MCF 10A (cell line): ENCODE measurements at places on chromosomes 16 and 17.

DNA sequence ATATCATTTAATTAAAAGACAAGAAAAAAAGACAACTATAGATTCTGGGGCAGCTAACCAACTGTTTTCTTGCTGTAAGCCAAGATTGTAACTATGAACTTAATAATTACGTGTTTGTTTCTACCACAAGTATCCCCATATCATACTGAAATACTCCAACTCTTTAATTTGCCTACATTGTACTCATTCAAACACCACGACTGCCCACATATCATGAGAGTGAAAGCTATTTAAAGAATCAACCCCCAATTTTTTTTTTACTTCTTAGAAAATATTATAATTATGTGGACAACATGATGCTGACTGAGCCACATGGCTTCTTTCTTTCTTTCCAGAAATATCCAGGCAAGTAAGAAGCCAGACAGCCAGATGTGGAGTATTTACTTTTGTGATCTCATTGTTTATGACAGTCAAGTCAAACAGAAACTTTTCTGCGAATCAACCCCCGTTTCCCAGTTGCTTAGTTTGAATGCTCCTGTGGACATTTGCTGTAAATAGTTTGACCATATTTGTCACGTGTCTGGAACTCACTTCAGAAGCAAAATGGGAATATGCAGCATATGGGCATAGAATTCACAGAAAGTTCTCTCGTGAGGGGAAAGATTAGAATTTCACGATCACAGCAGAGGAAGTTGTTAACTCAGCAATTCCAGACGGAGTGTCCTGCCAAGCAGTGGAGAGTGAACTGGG is 126.8 kb upstream of the PSMD7 start:
- no peaks in the 10 kb centered on the region for H3K36me3 ChIP-seq
- H3K4me3 ChIP-seq = no peak overlapping the region
- H3K27me3 ChIP-seq = peaks cover 13% of the 10 kb centered on the region
- no peak overlapping the region for H3K27ac ChIP-seq
- no peak for DNase-seq
- H3K4me1 ChIP-seq = no peaks in the 10 kb centered on the region

- peaks cover 47% of the 10 kb centered on the region for H3K4me1 ChIP-seq
- peaks cover 42% of the 10 kb centered on the region for H3K36me3 ChIP-seq
- peak overlapping the region; percentile 74 for H3K27ac ChIP-seq
- peak overlapping the region; percentile 5 for H3K4me3 ChIP-seq
- no peaks in the 10 kb centered on the region for H3K27me3 ChIP-seq
Observed at GRCh38 chr17:2634361-2634960, 41.0 kb downstream of the PAFAH1B1 start.

- no peak overlapping the region for H3K4me3 ChIP-seq
- H3K27ac ChIP-seq = no peak overlapping the region
- H3K4me1 ChIP-seq = peaks cover 16% of the 10 kb centered on the region
- DNase-seq = peak; percentile 60
Observed at GRCh38 chr16:3131755-3132377, 3.0 kb upstream of the ZNF213 start.

DNA sequence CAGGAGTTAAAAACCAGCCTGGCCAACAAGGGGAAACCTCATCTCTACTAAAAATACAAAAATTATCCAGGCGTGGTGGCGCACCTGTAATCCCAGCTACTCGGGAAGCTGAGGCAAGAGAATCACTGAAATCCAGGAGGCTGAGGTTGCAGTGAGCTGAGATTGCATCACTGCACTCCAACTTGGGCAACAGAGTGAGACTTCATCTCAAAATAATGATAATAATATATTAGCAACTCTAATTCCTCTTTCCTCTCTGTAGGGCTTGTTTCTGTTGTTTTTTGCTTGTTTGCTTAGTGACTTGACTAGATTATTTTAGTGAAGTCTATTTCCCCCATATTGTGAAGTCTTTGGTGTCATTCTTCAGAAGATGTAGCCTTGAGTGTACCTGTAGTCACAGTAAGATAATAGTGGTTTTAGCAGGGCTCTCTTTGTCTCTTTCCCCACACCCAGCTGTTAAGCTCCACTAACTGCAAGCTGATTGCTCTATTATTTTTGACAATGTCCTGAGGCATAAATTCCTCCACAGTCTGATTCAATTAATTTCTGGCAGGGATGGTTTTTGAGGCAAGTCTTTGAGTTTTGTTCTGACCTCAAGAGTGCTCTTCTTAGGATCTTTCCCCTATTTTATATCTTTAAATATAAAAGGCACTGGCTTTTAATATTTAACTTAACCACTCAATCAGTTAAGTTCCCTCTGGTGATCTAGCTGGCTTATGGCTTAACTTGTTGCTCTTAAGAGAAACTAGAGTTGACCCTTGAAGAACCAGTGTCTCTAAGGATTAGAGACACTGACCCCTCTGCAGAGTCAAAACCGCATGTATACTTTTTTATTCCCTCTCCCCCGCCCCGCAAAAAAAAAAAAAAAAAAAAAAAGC is 18.6 kb upstream of the TNFSF12 start:
- H3K36me3 ChIP-seq = no peaks in the 10 kb centered on the region
- no peaks in the 10 kb centered on the region for H3K27me3 ChIP-seq
- no peak overlapping the region for H3K27ac ChIP-seq
- no peak overlapping the region for H3K4me3 ChIP-seq
- no peaks in the 10 kb centered on the region for H3K4me1 ChIP-seq

DNA sequence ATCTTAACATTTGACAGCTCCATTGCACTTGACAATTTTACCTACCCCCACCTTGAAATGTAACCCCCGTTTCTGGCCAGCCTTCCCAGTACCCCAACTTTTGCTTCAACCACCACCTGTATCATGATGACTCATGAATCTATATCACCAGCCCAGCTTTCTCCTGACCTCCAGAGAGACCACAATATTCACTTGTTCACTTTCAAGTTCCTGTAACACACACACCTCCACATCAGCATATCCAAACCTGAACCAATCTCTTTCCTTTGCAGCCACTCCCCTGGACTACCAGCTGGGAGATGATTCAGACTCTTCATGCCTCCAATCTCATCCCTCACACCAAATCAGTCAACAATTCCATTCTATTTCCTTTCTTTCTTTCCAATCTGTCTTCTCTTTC is 8.0 kb downstream of the SMG6 start:
- DNase-seq = no peak
- H3K4me1 ChIP-seq = peaks cover 28% of the 10 kb centered on the region
- no peak overlapping the region for H3K4me3 ChIP-seq

GRCh38 chr16:85471469-85472431 is 141.4 kb upstream of the GSE1 start:
- peak; percentile 24 for DNase-seq
- peaks cover 6% of the 10 kb centered on the region for H3K4me1 ChIP-seq
- H3K4me3 ChIP-seq = no peak overlapping the region
- no peak overlapping the region for H3K27ac ChIP-seq

- H3K36me3 ChIP-seq = no peaks in the 10 kb centered on the region
- H3K4me3 ChIP-seq = no peak overlapping the region
- no peak overlapping the region for H3K27ac ChIP-seq
- DNase-seq = no peak
- no peaks in the 10 kb centered on the region for H3K4me1 ChIP-seq
- H3K27me3 ChIP-seq = no peaks in the 10 kb centered on the region
Observed at GRCh38 chr17:80043963-80044362, 7.5 kb downstream of the CCDC40 start.

DNA sequence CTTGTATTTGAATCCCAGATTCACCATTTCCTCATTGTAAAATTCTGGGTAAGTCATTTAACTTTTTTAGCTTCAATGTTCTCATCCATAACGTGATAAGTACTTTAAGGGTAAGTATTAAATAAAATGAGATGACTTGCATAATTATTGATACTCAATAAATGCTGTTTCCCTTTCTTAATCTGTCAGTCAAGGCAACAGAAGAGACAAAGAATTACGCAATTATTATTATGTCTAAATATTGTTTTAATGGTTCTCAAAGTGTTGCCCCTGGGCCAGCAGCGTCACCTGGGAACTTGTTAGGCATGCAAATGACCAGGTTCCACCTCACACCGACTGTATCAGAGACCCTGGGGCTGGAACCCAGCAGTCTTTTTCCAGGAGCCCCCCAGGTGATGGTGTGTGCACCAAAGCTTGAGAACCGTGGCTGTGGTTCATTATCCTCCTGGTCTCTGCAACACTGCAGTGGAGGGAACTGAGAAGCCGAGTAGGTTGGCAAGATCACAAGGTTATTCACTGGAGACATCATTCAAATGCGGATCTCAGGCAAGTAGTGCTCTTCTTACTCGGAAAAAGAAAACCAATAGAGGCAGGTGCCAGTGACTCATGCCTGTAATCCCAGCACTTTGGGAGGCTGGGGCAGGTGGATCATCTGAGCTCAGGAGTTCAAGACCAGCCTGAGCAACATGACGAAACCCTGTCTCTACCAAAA is 43.5 kb downstream of the LYRM9 start:
- H3K27me3 ChIP-seq = peaks cover 28% of the 10 kb centered on the region
- H3K36me3 ChIP-seq = no peaks in the 10 kb centered on the region
- no peak for DNase-seq
- no peak overlapping the region for H3K27ac ChIP-seq
- H3K4me3 ChIP-seq = no peak overlapping the region
- no peaks in the 10 kb centered on the region for H3K4me1 ChIP-seq

- peak within 1 kb of the TSS; percentile 80 for H3K4me3 ChIP-seq
- peak within 1 kb of the TSS; percentile 28 for H3K27ac ChIP-seq
- peaks cover 7% of the 10 kb centered on the region for H3K4me1 ChIP-seq
Observed at GRCh38 chr17:58755577-58756245, at the start of gene PPM1E. Gene PPM1E, plus strand, starts transcription at chr17:58755854.

DNA sequence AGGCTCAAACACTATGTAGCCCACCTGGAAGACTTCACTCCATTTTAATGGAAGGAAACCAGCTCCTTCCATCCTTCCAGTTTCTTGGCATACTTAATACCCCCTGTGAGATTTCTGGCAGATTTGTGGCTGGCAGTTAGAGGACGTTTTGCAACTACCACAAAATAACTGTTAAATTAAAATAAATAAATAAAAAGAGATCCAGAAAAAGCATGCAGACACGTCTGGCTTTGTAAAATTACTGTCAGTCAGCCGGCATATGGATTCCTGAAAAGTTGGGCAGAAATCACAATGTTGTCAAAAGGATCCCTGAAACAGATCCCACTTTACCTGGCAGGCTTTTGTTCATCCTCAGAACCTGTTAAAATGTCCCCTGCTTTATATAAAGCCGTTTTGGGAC is 113.9 kb downstream of the ASIC2 start:
- H3K27ac ChIP-seq = no peak overlapping the region
- H3K36me3 ChIP-seq = no peaks in the 10 kb centered on the region
- H3K4me1 ChIP-seq = no peaks in the 10 kb centered on the region
- DNase-seq = no peak
- H3K4me3 ChIP-seq = no peak overlapping the region

DNA sequence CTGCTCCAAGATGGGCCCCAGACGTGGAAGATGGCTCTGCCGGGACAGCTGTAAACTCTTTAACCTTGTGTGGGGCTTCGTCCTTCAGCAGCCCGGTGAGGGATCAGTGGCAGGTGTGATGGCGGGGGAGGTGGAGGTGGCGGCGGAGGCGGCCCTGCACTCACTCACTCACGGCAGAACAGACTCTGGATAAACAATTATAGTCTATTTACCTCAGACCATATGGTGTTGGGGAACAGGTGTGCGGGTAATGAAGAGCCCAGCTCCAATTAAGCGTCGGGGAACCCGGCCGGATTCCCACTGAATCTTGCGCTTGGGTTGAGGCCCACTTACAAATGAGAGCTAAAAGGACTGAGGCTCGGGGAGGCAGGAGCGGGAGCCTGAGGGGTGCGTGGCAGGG is 104.3 kb upstream of the SDK2 start:
- no peak overlapping the region for H3K27ac ChIP-seq
- DNase-seq = no peak
- peaks cover 43% of the 10 kb centered on the region for H3K27me3 ChIP-seq
- no peak overlapping the region for H3K4me3 ChIP-seq
- H3K36me3 ChIP-seq = no peaks in the 10 kb centered on the region

- no peak for DNase-seq
- no peak overlapping the region for H3K4me3 ChIP-seq
- peaks cover 6% of the 10 kb centered on the region for H3K4me1 ChIP-seq
- no peaks in the 10 kb centered on the region for H3K27me3 ChIP-seq
Observed at GRCh38 chr16:84598360-84598759, 19.5 kb downstream of the COTL1 start.

DNA sequence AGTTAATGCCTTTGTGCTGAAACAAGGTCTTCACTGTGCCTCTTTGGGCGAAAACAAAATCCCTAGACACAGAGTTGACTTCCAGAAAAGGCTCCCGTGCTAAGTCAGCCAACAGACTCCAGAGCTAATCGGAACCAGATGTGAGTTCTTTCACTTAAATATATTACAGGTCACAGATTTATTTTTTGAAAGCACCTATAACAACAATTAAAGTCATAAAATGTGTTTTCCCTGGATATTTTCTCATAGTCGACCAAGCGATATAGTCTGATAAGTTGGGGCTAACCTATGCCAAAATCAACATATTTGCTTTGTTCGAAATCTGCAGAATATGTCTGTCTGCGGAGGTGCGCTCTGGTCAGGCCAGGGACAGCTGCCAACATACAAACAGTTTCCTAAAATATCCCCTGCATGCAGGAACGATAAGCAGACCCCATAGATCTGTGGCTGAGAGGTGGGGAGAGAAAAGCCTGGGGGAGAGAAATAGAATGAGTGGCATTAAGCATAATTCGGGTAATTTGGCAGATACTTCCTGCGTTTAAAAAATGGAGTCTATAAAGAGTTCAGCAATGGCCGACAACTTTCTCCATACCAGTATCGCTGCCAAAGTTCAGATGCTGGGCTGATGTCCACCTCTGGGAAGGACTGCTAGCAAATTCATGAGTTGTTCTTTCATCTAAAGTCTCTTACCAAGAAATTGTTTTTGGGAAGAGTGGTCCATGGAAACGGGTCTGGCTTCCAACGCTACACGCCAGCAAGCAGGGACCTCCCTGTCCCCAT is 50.8 kb upstream of the MYH10 start:
- DNase-seq = no peak
- H3K27me3 ChIP-seq = peaks cover 23% of the 10 kb centered on the region
- H3K27ac ChIP-seq = no peak overlapping the region
- no peak overlapping the region for H3K4me3 ChIP-seq
- H3K36me3 ChIP-seq = no peaks in the 10 kb centered on the region

DNA sequence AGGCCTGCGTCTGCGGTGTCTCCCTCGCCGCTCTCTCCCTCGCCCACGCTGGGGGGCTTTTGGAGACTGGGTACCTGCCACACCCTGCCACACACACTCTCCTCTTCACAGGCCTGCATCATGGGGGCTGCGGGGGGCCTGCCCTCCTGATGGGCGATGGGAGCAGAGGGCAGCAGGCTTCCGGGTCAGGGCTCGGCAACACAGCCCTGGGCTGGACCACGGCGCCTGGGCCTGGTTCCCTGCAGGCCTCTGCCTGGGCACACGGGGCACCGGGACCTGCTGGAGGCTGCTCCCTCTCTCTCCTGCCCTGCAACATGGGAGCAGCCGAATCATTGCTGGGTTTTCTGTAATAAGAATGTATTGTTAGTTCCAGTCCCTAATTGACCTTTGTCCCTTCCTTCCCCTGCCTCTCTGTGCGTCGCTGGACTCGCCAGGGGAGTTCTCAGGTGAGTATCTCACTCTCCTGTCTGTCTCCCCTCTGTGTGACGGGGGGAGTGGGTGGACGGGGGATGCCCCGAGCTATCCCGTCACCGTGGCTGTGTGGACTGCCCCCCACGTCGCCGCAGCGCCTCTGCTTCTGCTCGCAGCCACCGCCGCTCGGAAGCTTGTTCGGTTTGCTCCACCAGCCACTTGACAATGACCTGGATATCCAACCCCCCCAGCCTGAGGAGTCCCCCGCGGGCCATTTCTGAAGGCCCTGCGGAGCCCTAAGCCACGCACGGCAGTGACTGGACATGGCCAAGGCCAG is 13.5 kb downstream of the NME3 start:
- peaks cover 12% of the 10 kb centered on the region for H3K4me1 ChIP-seq
- H3K27ac ChIP-seq = no peak overlapping the region
- peaks cover 41% of the 10 kb centered on the region for H3K36me3 ChIP-seq
- no peak overlapping the region for H3K4me3 ChIP-seq
- no peak for DNase-seq
